ENCODE measurements at places on chromosomes 5 and 9.

DNA sequence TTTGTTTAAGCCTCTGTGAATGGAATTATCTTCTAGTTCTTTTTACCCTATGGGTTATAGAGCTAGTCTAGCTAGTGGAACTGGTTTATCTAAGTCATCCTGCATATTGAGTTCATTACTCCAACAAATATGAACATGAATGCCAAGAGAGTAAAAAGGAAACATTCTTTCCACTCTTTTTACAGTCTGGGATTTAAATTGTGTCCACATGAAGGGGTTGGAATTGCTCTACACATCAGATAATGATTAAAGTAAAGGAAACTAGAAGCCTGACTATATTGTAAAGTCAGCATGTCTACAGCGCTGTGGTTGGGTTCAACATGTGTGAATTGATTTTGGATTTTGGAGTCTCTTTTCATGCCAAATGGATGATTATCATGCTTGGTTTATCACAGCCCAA, 173.1 kb downstream of the CCDC171 start:
- no peak for DNase-seq

- no peak for DNase-seq
These were observed 19.1 kb upstream of the NEK6 start for GRCh38 chr9:124238546-124239140.

- DNase-seq = peak; percentile 26
These were observed 11.5 kb downstream of the SMIM3 start for GRCh38 chr5:150789943-150790611.

GRCh38 chr9:14523545-14523944, 169.7 kb downstream of the ZDHHC21 start:
- DNase-seq = no peak

- no peak for DNase-seq
These were observed 168.1 kb downstream of the PAX5 start for GRCh38 chr9:36865731-36866635.

- no peak for DNase-seq
These were observed 33.5 kb upstream of the TMEM252 start for GRCh38 chr9:68574150-68574549.

DNA sequence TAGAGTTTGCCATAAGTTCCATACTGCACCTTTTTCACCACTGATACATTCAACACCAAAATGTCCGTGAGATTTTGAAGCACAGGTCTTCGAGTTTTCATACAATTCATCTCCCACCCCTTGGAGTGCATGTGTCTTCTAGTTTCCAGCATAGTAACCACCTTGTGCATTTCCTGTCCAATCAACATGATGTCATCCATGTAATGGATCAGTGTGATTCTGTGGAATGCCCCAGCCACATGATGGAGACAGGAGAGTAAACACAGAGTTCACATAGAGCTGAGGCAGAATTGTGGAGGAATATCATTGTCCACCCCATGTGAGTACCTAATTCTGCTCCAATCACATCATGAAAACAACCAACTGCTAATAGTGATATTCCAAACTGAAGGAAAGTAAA, 441.5 kb upstream of the CDH6 start:
- no peak for DNase-seq

DNA sequence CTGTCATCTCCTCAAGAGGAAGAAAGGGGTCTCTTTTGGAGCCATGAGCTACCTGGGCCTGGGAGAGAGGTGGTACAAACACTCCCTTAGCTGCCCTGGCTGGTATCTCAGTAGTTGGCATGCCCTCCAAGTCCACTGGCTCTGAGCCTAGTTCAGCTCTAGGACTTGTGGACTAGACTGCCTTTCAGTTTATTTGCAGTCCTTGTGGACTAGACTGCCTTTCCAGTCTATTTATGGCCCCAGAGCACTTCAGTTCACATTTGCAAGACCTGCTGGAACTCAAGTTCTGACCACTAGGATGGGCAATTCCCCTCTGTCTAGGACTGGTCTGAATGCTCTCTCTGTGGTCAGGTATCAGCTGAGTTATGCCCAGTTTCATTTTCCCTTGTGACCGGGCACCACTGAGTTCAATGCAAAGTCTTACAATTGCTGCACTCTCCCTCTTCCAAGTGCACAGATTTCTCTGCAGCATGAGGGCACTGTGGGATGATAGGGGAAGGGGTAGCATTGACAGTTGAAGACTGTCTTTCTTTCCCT, 1019.0 kb downstream of the TAF11L14 start:
- DNase-seq = no peak

- DNase-seq = no peak
These were observed 286.8 kb downstream of the ADAMTS6 start for GRCh38 chr5:65194871-65195270.

DNA sequence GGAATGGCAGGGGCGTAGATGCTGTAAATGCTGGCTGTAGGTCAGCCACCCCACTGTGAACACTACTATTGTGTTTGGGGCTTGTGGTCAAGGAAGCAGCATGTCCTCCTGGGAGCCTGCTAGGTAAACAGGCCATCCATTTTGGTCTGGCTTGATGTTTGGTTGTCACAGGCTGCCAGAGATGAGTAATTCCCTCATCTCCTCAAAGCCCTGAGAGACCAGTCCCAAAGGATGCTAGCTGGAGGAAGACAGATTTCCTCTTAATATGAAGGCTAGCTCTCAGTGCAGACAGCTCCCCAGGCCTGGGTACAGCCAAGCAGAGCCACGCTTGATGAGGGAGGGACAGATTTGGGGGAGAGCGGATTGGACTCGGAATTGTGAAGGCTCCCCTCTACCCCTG, 72.5 kb upstream of the MAP1B start:
- DNase-seq = no peak

- no peak for DNase-seq
These were observed 90.1 kb upstream of the LMX1B start for GRCh38 chr9:126523611-126524111.

- no peak for DNase-seq
These were observed 49.9 kb upstream of the DAPK1 start for GRCh38 chr9:87447547-87448432.

DNA sequence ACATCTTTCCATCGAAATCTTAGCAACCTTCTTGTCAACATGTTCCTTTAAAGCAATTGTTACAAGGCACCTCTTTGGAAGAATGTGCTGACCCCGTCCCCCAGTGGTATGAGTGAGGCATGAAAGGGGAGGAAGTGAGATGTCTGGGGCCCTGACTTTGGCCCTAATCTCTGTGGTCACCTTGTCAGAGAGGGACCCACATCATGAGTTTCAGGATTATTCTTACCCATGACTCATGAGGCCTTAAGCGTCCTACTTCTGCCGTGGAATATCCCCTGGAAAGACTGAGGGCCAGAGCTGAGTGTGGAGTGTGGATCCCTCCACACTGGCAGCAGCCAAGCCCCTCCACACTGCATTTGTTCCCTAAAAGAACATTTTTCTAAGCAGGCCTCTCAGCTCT, 81.2 kb downstream of the FSTL4 start:
- no peak for DNase-seq

- no peak for DNase-seq
These were observed 242.5 kb upstream of the RIOK2 start for GRCh38 chr5:97425511-97425910.

GRCh38 chr5:94461131-94461530, 157.3 kb downstream of the KIAA0825 start:
- DNase-seq = no peak

DNA sequence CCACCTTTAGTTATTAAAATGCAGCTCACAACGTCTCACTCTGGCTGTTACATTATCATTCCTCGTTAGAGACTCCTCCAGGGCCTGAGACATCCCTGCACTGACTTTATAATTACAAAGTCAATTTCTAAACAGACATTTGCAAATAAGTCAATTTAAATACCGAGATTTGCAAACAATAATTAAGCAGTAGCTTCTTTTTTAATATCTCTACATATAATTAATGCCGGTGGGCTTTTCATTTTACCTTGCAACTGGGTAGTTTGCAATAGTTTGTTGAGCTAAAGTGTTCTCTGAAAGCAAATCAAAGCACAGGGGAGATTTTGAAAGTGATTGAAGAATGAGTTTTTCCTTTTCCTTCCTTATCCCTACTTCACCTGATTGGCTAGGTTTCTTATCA, 154.4 kb downstream of the TLR4 start:
- no peak for DNase-seq

DNA sequence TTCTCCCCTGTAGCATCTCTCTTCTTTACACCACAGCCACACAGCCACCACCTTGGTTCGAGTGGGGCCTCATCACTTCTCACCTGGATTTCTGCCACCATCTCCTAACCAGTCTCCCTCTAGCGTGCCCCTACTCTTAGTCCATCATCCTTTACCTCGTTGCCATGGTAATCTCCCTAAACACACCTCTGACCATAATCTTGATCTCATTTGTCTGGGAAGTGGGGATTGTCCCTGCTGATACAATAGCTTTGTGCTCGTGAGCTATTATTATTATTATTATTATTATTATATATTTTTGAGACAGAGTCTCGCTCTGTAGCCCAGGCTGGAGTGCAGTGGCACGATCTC, 76.5 kb upstream of the HSPA9 start:
- DNase-seq = no peak

DNA sequence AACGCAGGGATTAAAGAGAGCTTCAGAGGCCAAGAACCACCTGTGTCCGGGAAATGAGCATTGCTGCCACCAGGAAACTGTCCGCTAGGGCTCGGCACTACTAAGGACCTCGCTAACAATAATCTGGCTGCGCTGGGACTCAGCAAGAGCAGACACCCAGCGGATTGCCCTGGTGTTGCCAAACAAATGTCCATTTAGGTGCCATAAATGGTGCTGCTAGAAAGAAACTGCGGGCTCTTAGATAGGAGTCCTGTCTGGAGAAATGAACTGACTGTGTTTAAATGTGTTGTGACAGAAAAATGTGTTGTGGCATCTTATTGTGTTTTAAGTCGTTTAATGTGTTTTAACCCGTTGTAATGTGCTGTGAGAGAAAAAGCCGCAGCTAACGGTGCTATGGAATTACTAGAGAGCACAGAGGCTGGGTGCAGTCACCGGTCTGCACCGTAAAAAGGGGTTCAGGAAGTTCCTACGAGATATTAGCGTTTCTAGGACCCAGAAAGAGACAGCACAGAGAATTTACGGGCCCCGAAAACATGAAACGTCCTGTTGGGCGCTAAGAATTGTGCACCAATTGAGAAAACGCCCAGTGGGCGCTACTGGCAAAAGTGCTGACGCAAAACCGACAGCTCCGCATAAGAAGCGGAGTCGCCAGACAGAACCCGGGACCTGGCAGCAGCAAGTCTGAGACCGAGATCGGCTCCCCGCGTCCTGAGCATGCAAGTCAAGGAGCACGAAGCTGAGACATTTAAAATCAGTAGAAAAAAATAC, 90.6 kb downstream of the ANXA2R start:
- DNase-seq = peak; percentile 27

- DNase-seq = no peak
These were observed 135.0 kb downstream of the ENTREP1 start for GRCh38 chr9:69460012-69460411.

DNA sequence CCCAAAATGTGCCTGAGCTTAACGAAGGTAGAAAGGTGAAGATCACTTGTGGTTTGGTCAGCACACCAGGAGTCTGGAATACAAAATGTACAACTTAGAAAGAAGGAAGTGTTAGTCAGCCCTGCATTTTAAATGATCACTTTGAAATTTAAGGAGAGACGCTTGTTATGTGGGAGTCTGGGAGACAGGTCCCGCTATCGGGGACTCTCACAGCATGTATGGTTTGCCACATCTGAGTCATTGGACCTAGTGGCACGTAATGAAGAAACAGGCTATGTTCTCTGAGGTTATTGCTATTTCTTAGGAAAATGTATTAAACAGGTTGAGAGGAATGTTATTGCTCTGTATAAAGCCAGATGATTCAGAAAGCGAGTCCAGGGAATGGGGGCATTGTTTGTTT, 2362.5 kb upstream of the WWC1 start:
- DNase-seq = no peak

GRCh38 chr5:6480133-6481051, 31.7 kb downstream of the UBE2QL1 start:
- DNase-seq = no peak

- DNase-seq = no peak
These were observed 22.8 kb upstream of the RNU6ATAC start for GRCh38 chr9:134187110-134187531.

GRCh38 chr5:142175461-142176142, 67.0 kb downstream of the NDFIP1 start:
- no peak for DNase-seq

- no peak for DNase-seq
These were observed 205.7 kb downstream of the GAS1 start for GRCh38 chr9:86741311-86742208.

- no peak for DNase-seq
These were observed 184.8 kb downstream of the RORB start for GRCh38 chr9:74681906-74682305.

DNA sequence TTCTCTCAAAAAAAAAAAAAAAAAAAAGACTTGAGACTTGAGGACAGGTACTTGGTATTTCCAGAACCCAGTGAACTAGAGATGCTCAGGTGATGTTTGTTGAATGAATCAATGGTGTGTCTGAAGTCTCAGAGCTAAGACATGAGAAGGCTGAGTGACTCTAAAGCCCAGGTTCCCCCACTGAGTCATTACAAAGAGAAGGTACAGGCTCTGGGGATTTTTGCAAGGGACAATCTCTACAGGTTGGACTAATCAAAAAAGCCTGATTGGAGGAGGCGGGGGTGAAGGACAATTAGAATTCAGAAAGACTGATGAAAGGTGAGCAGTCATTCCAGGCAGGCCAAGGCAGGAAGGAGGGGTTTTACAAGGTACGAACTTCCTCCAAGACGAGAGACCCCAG, 8.2 kb upstream of the FABP6 start:
- no peak for DNase-seq

DNA sequence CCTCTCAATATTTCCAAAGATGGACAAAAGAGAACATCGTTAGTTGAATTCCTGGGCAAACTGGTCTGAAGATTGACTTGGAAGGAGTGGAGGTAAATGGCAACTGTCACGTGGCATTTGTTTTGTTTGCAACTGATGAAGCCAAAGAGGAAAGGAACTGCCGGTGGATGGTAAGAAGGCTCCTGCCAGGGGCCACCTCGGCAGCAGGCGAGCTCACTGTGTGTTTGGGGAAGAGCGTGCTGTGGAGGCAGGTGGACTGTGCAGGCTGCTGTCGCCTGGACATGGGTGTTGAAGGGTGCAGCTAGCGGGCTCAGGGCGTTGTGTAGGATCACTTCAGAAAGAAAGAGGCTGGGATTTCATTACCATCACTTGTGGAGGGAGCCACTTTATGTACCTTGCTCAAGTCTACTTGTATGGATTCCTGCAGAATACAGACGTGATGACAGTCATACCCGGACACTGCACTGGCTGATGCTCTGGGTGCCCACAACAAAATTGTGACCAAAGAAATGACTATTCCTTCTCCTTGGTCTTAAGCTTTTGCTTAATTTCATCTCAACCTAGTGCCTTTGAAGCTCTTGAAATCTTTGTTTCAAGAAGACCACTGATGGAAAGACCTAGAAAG, 72.7 kb downstream of the MAP1B start:
- DNase-seq = no peak

DNA sequence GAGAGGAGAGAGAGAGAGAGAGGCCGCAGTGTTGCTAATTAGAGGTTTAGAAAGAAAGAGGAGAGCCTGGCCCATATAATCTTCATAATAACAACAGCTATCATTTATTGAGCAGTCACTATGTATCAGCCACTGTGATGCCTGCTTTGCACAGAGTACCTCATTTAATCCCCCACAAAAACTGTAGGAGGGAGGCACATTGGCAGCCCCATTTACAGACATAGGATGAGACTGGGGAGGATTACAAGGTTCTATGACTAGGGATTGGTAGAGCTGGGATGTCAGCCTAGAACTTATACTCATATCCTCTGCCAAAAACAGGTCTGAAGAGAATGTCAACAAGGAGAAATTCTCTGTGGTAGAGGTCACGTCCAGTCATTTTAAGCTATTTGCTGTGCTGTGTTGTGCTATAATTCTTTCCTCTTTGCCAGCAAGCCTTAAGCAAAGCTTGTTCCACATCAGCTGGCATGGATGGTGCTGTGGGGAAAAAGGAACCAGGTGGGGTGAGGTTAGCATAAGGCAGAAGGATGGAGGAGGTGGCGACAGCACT, 6.7 kb upstream of the GCNT4 start:
- no peak for DNase-seq

Measured in stimulated activated CD8-positive, alpha-beta memory T cell treated with anti-CD3 and anti-CD28 coated beads, Interleukin-4, amount 100 ng/mL, for 1 hour (primary cell).